Fibroblast of lung (primary cell): ENCODE measurements at places on chromosomes 7 and 10. TPM values are rescaled to one million over a fixed set of nuclear protein-coding genes. Genes with fewer than 3 reads are reported as not detected.

The AKR1C4 gene
- total RNA-seq = not detected in 2 replicates

The CRHR2 gene
- total RNA-seq = not detected in 2 replicates

The NPFFR1 gene
- under 0.01 TPM in 1 of 2 replicates, not detected in the other for total RNA-seq

The ZNF92 gene
- 3.6 and 4.1 TPM in 2 replicates for total RNA-seq

The CHRM2 gene
- 2.3 and 7.9 TPM in 2 replicates for total RNA-seq
